Activated CD8-positive, alpha-beta T cell treated with anti-CD3 and anti-CD28 coated beads for 36 hours (primary cell): ENCODE measurements at places on chromosomes 6 and 20. TPM values are rescaled to one million over a fixed set of nuclear protein-coding genes. Genes with fewer than 3 reads are reported as not detected.

ARMC2 gene
- total RNA-seq, result 2.7 TPM

EMILIN3 gene
- not detected for total RNA-seq

CYP24A1 gene
- not detected for total RNA-seq

GRCh38 chr6:116105247-116105646 lies 4.6 kb downstream of the NT5DC1 start:
- H3K4me1 ChIP-seq, result peaks cover 46% of the 10 kb centered on the region
- H3K27ac ChIP-seq, result no peak overlapping the region
- H3K36me3 ChIP-seq, result peaks cover 27% of the 10 kb centered on the region

DNA sequence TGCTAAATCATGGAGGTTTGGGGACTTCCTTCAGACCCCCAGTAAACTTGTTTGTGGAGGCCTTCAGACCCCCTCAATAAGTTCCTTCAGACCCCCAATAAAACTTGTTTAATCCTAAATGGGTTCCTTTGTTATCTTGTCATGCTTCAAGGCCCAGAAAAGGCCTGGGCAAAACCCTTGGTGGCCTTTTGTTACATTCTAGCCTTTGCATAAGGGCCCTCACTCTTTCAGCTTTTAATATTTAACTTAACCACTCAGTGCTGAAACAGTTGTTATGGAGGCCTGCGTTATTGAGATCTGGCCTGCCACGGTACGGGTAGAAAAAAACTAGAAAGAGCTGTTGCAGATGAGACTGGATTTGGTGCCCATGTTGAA lies 4.3 kb upstream of the DYNLRB1 start:
- no peak overlapping the region for H3K4me3 ChIP-seq
- DNase-seq, result no peak
- no peak overlapping the region for H3K27ac ChIP-seq
- peaks cover 18% of the 10 kb centered on the region for H3K4me1 ChIP-seq
- H3K36me3 ChIP-seq, result peaks cover 4% of the 10 kb centered on the region

- H3K4me3 ChIP-seq, result no peak overlapping the region
- no peaks in the 10 kb centered on the region for H3K27me3 ChIP-seq
- H3K36me3 ChIP-seq, result peaks cover 22% of the 10 kb centered on the region
- no peak overlapping the region for H3K27ac ChIP-seq
- no peak for DNase-seq
These were observed 7.4 kb downstream of the GFOD1 start for GRCh38 chr6:13479971-13480434.

GRCh38 chr20:21101932-21102575 lies 4.1 kb downstream of the LINC00237 start:
- DNase-seq, result peak; percentile 25
- H3K36me3 ChIP-seq, result peaks cover 1% of the 10 kb centered on the region
- peaks cover 32% of the 10 kb centered on the region for H3K4me1 ChIP-seq

GRCh38 chr20:44109951-44110361 lies 77.0 kb downstream of the JPH2 start:
- no peak overlapping the region for H3K27ac ChIP-seq
- H3K4me1 ChIP-seq, result no peaks in the 10 kb centered on the region
